ENCODE measurements at places on chromosomes 6 and 20.

DNA sequence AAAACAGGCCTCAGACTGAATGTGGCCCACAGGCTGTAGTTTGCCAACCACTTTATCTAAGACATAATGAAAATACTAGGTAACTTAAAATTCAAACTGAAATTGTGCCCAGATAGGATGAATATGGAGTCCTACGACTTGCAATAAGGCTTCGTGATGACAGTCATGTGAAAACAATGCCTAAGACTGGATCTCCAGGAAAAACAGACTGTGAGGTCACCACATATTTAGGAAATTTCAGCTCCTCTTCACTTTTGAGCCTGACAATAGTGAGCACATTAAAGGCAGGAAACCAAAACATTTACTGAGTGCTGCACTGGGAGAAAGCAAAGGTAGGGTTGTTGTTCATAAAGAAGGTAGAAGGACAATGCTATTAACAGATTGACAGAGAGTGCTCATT lies 50.0 kb downstream of the RTN4IP1 start:
- DNase-seq = no peak

GRCh38 chr6:170075659-170076223 lies 215.1 kb downstream of the DLL1 start:
- DNase-seq = peak; percentile 39

DNA sequence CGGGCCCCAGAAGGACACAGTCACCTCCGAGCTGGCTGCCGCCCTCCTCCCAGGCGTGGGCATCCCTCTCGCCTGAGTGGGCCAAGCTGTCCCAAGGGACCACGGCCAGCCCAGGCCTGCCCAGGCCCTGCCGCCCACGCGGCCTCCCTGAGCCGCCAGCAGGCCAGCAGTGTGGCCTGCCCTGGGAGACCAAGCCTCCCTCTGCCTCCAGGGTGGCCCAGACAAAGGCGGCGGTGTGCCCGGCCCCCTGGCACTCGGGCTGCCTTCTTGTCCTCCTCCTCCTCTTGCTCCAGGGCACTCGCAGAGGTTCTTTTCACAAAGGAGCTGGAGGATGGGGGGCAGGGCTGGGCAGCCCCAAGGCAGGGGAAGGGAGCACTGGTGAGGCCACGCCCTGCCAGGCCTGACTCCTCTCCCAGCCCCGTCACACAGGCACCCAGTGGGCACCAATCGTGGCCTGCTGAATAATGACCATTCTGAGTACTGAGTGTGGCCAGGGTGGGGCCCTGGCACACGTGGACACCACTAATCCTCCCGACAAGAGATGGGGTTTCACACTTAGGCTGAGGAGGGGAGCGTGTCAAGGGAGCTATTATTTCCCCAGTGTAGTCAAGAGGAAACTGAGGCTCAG lies 25.3 kb downstream of the NOL4L start:
- DNase-seq = no peak

DNA sequence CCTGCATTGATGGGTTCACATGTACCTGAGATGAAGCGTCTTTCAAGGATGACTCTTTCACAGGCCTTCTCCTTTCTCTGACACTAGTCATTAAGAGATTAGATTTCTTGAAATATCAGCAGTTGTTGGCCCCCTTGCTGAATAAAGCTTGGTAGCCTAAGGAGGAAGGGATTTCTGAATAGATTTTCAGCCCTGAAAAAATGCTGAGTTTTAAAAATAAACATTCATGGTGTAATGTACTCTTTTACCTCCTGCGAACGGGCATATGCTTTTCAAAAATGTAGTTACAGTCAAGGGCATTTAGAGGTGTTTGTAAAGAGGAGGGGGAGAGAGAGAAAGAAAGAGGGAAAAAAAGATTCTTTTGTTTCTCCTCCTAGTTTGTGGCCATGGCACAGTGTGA lies 222.7 kb downstream of the SOX4 start:
- no peak for DNase-seq

All from ecto neural progenitor cell (in vitro differentiated cells).